Thoracic aorta (tissue), 2 donors: ENCODE measurements at places on chromosomes 1 and 21.

- DNase-seq: no peak
Observed at GRCh38 chr1:243713470-243714186, 136.4 kb downstream of the AKT3 start.

GRCh38 chr1:4652631-4653327 is 1.6 kb upstream of the AJAP1 start:
- DNase-seq: no peak

DNA sequence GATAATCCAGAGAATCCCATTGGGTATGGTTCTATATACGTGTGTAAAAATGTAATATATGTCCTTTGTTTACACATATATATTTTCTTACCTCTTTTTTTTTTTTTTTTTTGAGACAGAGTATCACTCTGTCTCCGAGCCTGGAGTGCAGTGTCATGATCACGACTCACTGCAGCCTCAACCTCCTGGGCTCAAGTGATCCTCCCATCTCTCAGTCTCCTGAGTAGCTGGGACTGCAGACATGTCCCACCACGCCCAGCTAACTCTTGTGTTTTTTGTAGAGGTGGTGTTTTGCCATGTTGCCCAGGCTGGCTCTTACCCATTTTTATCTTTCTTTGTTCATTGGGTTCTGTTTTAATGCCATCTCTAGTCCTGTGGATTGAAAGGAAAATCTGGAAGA is 59.5 kb downstream of the ZBTB17 start:
- DNase-seq: no peak

DNA sequence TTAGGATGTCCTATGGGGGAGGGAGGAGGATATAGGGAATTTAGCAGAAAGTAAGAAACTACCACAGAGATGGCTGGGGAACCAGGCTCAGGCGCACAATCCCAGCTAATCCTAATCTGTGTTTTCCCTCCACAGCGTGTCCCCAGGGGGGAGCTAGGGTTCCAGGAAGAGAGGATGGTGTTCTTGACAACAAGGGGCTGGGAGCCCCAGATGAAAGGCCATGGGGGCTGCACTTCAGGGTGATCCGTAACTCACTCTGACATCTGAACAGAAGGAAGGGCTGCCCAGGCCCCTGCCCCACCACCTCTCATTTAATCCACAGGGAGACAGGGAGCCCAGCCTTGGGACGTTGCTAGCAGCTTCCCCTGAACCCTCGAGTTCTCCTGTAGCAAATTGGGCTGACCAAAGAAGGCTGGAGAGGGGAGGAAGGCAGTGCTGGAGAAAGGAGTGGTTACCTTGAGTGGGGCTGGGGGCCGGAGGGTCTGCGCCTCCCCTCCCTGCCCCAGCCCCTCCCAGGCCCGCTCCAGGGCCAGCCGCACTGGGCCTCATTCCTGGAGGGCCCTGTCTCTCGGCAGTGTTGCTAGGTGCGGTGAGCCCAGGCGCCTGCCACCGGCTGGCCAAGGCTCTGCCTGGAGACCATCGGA is 131.7 kb downstream of the TMEM53 start:
- no peak for DNase-seq

DNA sequence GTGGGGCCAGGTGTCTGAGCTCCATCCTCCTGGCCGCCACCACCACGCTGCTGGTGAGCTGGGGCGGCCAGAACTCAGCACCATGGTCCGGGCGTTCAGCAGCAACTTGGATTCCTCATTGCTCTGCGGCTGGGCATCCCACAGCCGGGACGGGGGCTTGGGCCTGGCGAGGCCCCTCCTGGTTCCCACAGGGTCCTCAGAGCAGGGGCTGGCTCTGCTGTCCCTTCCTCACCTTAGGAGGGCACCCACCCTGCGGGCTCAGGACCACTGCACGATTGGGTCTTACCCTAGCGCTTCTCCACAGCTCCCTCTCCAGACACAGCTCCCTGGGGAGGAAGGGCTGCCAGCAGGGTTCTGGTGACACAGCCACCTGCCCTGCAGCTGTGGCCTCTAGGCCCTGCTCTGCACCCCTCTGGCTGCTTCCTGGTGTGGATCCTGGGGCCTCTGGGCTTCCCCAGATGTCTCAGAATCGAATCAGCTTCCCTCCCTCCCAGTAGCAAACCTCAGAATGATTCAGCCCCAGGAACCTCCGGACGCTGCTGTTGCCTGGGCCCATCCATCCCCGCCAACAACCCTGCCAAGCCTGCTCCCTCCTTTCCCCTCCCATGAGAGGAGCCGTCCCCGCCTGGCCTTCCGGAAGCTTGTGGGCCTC is 25.0 kb downstream of the CRYAA start:
- no peak for DNase-seq

GRCh38 chr1:39818482-39818881 is 29.8 kb upstream of the BMP8B start:
- no peak for DNase-seq

- DNase-seq: no peak
Observed at GRCh38 chr1:47948126-47948525, 49.1 kb downstream of the TRABD2B start.

DNA sequence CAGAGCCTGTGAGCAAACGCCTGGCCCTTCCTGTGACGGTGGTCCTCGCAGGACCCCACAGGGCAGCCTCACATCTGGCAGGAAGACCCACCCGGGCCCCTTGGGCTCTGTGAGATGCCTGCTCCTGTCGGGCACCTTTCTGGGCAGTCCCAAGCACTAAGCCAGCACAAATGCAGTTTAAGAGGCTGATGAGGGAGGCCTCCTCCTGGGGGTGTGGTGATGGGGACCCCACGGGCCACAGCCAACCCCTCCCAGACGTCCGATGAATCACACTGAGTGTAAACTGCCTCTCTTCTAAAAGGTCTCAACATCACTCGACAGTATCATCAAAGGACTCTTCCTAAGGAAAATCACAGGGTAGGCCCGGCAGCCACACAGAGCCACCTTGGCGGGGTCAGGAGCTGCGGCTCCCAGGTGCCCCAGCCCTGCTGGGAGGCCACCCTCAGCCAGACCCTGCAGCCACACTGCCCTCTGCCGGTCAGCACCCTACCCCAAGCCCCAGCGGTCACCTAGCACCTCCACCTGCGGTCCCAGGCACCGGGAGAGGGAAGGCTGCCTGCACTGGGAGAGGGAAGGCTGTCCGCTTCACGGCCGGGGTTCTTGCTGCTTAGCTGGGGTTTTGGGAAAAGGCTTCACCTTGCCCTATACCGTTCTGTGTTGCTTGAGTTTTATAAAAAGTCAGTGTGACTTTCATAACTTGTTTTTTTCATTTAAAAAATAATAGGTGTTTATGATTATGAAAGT is 3.9 kb upstream of the PRKCZ start:
- no peak for DNase-seq

GRCh38 chr21:41147096-41147978 is 20.6 kb upstream of the BACE2 start:
- DNase-seq: no peak

DNA sequence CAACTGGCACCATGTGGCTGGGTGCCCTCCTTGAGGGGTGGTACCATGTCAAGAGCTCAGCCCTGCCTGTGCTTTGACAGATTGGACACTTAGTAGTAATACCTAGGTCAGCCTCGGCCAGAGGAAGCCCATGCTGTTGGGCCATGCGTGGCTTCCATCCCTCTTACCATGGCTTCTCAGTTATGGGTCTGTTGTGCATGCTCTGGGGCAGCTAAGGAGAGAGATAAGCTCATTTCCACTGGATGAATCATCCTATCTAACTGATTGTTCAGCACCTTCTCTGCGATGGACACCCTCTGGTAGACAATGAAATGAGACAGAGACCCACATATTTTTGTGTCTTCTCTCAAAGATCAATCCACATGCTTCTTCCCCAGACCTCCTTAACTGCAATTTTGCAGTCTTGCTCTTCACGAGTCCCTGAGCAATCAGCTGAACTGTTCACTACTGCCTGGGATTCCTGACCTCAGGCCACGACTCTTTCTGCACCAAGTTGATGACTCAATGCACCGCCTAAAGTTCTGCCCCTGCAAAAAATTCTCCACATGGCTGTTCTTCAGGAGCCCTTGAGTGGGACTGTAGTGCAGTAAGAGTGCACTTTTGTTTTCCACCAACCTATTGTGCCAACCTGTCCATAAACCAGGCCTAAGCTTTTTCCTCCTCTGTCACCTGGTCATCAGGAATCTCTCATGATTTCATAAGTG is 6.9 kb upstream of the TRIM62 start:
- no peak for DNase-seq

GRCh38 chr1:147641695-147642592 is 28.4 kb downstream of the ACP6 start:
- peak; percentile 19 for DNase-seq

- DNase-seq: no peak
Observed at GRCh38 chr21:36630485-36631206, 68.3 kb upstream of the SIM2 start.

DNA sequence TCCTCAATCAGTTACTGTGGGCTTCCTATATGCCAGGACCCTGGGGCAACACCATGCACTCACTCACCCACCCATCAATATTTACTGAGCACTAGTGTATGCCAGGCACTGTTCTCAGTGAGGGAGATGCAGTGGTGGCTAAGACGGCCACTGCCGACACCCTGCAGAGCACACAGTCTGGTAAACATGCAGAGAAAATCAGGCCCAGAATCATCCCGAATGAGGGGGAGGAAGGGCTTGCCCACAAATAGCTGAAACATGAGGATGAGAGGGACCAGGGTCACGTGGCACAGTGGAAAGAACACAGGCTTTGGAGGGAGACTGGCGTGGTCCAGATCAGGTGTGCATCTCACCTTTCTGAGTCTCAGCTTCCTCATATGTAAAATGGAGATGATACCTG is 89.2 kb upstream of the IGSF21 start:
- no peak for DNase-seq

DNA sequence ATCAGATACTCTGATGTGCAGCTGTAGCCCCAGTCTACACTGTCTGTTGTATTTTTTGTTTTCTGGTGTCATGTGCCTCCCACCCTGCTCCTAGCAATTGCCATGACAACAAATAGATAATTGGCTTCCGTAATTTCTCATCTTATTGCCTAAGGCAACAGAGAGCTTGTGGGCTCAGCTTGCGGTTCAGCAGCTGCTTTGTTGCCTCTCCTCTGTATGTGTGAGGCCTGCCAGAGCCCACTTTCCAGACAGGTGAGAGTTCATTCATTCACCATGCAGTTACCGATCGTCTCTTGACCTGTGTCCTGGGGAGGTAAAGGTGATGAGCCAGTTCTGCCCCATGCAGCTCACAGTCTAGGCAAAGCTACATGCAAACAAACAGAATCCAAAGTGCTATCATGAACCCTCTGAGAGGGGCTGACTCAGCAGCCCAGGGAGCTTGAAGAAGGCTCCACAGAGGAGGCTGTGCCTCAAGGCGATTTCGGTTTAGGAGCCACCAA is 11.9 kb downstream of the LGALS8 start:
- no peak for DNase-seq

GRCh38 chr1:41495210-41495948 is 10.9 kb upstream of the EDN2 start:
- DNase-seq: no peak

DNA sequence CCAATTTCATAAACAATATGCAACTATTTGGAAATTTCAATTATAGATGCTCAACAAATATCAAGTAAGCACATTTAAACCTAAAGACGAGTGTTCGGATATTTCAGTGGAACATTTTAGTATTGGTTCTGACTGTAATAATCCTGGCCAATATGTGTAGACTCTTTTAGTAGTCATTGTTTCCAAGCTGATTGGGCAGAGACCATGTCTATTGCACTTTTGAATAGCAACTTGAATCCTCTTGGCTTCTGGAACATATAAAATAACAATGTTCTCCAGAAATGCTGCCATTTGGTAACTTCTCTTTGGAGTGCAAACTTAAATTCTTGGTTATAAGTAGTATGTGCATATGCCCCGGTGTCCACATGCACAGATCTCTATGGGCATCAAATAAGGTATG is 205.5 kb upstream of the C1orf105 start:
- DNase-seq: no peak

DNA sequence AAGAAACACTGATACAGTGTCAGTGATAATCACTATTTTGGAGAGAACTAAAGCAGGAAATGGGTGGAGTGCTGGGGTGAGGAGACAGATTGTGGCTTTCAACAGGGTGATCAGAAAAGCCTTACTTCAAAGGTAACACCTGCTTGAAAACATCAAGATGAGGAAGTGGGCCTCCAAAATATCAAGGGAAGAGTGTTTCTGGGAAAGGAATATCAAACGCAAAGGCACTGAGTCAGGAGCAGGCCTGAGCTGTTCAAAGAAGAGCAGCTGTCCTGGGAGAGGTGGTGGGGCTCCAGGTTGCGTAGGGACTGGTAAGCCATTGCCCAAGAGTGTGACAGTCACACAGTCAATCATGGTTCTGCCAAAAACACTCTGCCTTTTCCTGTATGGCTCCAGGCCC is 47.1 kb upstream of the ATP1A1 start:
- DNase-seq: no peak

DNA sequence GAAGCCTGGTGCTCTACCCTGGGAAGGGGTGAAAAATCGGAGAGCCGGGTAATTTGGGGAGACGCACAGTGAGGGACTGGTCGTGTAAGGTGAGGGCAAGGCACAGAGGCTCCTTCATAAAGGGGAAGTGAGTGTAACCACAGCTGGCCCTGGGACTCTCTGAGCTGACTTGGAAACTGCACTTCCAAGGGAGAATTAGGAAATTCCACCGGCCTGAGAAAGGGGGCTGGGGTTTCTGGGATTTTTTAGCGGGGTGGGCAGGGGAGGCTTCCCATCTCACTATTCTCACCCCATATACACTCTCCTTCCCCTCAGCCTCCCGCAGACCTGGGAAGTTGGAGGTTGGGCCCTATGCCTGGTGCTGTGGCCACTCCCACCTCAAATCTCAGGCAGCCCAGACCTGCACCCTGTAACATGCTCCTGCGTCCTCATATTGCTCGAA is 88.3 kb upstream of the IPO9 start:
- no peak for DNase-seq

GRCh38 chr1:118300808-118301207 is 115.8 kb upstream of the SPAG17 start:
- no peak for DNase-seq

GRCh38 chr1:222275729-222276465 is 272.0 kb downstream of the HHIPL2 start:
- DNase-seq: no peak

GRCh38 chr1:87226341-87226760 is 102.3 kb upstream of the LMO4 start:
- peak; percentile 9 for DNase-seq

GRCh38 chr1:1371746-1372711 is 3.0 kb downstream of the AURKAIP1 start:
- no peak for DNase-seq
